ENCODE measurements at places on chromosomes 13 and 19. TPM values are rescaled to one million over a fixed set of nuclear protein-coding genes. Genes with fewer than 3 reads are reported as not detected.

DNA sequence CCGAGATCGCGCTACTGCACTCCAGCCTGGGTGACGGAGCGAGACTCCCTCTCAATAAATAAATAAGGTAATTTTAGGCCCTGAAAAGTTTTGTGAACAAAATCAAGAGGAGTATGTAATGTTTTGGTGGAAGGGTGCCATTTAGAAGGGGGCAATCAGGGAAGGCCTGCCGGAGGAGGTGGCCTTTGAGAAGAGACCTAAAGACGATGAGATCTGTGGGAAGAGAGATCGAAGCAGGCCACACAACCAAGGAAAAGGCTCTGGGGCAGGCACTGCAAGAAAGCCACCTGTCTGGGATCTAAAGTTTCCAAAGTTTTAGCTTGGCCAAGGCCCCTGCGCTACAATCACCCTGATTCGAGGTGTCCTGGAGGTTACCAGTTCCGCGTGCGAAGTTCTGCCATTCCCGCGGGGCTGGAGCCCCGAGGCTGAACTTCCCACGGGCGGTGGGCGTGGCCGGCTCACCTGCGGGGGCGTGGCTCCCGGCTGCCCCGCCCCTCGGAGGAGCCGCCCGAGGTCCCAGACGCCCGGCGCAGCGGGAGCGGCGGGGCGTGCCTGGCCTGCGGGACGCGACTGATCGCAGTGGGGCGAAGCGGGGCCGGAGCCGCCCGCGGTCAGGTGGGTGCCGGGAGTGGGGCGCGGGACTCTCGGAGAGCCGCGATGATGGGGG is at the start of gene KLC3:
Gene KLC3 (plus strand): TSS at position 519 of the 667 bp plus-strand sequence. CDS start 4,792 bp downstream, outside the sequence.
- no peak for DNase-seq

DNA sequence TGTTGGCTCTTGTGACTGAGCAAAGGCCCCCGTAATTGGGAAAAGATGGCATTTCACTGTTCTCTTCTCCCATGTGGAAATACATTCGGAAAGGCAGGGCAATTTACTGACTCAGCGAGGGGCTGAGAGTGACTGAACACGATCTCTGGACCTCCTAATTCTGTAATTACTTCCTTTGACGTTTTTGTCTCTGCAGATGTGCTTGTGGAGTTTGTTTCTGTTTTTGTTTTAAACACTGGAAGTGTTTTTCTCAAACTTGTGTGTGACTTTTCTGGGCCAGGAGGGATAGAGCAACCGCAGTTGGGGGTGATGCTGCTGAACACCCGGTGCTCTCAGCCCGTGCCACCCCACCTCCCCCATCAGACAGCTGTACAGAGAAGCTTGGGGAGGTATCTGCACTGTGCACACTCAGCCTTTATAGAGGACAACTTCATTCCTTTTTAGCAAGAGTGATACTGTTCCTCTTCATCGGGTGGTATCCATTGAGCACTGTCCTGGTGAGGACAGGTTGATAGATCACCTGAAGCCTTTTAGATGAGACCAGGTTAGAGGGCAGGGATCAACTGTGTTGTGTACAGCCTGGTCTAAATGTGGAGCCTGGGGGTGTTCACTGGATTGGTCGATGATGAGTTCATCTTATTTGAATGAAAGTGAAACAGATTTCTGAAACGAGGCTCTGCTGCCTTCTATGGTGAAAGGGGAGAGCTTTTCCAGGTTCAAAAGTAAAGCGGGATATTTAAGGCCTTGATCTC is 117.4 kb downstream of the ESD start:
- no peak for DNase-seq

Gene FBXO17
- 14.9 TPM for total RNA-seq

DNA sequence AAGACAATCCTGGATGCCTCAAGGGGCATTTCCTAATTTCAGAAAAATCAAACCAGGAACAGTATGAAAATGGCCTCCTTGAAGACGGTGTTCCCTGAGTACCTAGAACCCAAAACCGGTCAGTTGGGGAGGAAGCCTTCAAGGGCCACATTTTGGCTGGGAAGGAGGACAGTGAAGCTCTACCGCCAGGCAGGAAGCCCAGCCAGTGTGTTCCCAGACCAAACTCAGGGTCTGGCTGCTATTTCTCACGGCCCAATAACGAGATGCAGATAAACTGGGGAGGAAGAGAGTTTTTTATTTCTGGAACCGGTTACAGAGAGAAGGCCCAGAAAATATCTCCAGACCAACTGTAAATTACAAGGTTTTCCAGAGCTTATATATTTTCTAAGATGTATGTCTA is 24.3 kb upstream of the CEACAM21 start:
- DNase-seq: no peak

DNA sequence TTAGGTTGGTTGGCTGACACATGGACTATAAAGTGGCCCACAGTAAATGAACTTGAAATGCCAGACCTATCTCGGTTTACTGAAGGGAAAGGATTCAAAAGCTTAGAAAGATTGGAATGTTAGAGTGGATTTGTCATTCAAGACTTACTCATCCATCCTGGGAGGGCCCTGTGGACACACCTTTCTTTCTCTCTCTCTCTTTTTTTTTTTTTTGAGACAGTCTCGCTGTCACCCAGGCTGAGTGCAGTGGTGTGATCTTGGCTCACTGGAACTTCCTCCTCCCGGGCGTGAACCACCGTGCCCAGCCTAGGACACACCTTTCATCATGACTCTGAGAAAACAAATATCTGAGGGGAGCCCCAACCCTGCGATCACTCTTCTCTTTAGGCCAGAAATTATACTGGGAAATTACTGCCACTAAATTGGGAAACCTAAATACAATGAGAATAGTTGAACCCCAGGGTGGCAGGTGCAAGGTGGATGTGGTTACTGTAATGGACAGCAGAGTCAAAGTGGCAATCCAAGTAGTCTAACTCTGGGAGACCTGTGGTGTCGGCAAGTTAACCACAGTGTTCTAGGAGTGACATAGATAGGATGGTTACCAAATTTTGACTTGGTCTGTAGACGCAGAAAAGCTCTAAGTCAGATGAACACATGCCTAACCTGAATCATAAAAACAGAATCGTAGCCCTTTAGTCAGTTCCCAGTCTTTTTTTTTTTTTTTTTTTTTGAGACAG is 47.1 kb upstream of the ZMYM5 start:
- no peak for DNase-seq

DNA sequence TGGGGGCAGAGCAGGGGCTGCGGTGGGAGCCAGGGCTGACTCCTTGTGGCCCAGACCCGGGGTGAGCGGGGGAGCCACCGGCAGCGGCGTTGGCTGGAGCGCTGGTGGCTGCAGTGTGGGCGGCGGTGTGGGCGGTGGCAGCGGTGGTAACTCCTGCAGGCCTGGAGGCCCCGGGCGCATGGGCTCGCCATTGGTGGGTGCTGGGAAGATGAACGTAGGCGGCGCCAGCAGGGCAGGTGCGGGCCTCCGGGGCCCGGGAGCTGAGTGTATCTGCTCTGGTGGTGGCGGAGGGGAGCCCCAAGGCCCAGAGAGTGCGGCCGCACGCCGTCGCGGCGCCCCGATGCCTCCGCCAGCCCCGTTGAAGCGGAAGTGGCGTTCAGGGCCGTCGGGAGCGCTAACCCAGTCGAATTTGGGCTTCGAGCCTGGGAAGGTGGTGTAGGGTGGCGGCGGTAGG is 2.0 kb downstream of the GGN start:
- no peak for DNase-seq

DNA sequence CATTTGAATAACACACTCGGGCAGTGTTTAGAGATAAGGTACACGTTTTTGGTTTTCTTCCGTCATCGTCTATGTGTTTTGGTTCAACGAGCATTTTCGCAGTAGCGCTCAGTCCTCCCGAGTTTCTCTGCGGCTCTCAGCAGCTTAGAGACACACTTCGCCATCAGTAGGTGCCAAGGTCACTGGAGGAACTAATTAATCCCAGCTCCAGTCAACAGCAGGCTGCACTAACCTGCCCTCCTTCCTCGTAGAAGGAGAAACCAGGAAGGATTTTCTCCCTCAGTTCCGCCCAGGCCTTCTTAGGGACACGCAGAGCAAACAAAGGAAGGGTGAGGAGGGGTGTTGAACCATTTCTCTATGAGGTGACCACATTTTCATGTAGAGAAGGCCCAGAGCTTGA is 12.6 kb downstream of the MBNL2 start:
- DNase-seq: no peak

Gene C1QTNF9
- total RNA-seq: 0.26 TPM

Gene FSD1
- total RNA-seq: not detected

Gene CDX2
- not detected for total RNA-seq

DNA sequence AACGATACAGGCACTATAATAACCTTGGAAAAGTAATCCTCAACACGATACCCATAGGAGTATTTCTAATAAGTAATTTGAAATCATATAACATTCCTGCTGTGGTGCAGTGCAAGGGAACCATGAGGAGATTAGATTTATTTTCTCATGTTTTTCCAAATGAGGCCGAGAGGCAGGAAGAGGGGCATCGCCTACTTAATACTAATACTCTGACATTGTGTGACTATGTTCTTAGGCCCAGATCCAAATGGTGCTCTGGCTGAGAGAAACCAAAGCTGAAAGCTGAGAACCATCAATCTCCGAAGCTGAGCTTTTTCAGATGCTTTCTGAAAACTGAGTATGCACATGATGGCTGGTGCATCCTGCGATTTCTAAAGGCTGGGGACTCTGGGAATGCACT is 248.0 kb upstream of the MAB21L1 start:
- no peak for DNase-seq

Gene SIGLEC12
- 0.34 TPM for total RNA-seq

DNA sequence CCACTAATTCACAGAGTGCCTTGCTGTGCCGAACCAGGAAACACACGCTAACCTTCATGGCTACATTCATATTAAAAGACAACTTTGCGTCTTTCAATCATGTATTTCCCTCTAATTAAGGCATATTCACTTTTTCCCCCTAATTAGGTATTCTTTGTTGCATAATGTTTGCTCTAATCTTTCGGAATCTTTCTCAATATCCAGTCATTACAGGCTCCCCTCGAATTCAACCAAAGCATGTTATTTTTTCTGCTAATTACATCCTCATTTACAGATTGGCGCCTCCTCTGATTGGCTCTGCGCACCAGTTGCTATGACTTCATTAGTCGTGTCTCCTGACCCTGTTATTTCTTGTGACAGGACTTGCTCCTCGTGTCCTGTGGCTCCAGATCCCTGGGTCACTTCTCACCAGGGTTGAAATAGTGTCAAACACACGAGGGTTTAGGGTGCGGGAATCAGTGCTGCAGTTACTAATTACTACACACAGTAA is 226.7 kb upstream of the TSHZ3 start:
- peak; percentile 6 for DNase-seq

DNA sequence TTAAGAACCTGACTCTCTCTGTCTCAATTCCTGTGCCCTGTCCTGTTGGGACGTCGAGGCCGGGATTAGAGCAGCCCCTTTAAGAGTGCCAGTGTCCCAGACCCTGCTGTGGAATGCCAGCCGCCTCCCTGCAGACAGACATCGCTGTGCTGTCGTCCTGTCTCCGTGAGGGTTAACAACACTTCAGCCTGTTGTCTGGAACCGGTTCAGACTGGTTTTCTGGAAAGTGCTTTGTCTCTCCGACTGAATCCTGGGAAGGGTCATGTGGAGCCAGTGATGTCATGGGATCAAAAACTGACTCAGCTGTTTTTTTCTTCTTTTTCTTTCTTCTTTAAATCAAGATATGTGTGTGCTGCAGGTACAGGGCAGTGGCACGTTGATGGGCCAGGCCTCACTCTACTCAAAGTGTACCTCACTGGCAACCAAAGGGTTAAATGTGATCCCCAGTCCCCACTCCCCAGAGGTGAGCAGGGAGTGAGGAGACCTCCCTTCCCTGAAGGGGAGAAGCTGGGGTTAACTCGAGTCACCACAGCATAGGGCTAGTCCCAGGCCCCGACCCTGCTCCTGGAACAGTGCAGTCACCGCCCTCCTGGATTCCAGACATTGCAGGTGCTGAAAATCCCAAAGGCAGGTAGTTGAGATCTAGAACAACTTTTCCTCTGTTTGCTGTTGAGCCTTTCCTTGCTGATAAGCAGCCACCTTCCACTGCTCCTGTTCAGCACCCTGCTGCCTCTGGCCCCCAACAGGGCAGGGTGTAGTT is 50.8 kb downstream of the TSSK6 start:
- no peak for DNase-seq

- DNase-seq: no peak
These were observed 209.6 kb downstream of the ATP8A2 start for GRCh38 chr13:25581351-25581750.

- no peak for DNase-seq
These were observed 27.9 kb downstream of the CPAMD8 start for GRCh38 chr19:16998635-16999194.

DNA sequence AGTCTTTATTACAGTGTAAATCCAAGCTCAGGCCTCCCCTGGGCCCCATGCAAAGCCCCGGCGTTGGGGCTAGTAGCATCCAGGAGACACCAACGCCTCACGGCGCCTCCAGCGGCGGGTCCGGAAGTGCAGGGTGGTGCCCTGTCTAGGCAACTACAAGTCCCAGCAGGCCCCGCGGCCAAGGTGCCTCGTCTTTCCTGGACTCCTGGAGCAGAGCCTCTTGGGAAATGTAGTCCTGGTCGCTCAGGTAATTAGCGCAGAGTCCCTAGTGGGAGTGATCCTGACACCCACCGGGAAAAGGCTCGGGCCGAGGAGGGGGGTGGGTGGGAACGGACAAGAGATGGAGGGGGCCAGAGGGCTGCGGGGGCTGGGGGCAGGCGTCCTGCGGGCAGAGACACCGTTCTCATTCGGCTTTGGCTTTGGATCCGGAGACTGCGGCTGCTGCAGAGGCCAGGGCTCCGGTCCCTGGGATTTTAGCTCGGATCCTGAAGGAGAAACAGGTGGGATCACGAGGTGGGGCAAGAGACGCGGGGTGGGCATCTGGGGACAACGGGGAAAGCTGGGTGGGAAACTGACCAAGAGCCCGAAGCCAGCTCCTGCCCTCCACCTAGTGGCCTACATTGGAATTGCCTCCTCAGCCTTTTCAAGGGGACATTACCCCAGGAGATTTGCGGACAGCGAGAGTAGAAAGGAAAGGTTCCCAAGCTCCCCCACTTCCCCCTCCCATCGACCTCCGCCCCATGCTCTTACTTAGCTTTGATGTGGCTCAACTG is 11.4 kb downstream of the RTN2 start:
- peak; percentile 97 for DNase-seq

Gene PODNL1
- 7.9 TPM for total RNA-seq

- no peak for DNase-seq
These were observed 17.6 kb downstream of the SPINT2 start for GRCh38 chr19:38281811-38282566.

Gene STARD13
- total RNA-seq: 50.1 TPM

GRCh38 chr13:85771856-85772255 is 27.4 kb downstream of the SLITRK6 start:
- no peak for DNase-seq

DNA sequence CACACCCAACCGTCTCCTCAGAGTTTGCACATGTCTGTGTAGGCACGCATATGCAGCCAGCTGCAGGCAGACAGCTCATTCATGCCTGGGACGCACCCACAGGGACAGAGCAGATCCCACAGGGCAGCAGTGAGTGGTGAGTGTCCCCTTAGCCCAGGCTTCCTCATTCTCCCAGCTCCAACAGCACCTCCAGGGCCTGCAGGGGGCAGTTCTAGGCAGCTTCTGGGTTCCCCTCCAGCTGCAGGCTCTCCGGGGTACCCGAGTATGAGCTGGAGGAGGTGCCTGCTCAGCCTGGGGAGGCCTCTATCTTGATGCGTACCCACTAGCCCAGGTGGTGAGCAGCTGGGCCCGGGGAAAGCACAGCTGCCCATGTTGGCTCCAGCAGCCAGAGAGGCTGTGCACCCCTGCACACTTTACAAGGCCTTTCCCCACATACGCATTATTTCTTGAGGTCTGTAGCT is 1.3 kb upstream of the SHANK1 start:
- DNase-seq: no peak

- DNase-seq: no peak
These were observed 9.4 kb downstream of the SCGB2B2 start for GRCh38 chr19:34667349-34668076.

Gene FUT2
- 35.4 TPM for total RNA-seq

GRCh38 chr13:97566907-97567306 is 132.9 kb downstream of the RAP2A start:
- no peak for DNase-seq

Measured in ureter (tissue), 1 donor.